Hypothalamus (tissue), 51 donors: ENCODE measurements at places on chromosomes 13 and 19.

DNA sequence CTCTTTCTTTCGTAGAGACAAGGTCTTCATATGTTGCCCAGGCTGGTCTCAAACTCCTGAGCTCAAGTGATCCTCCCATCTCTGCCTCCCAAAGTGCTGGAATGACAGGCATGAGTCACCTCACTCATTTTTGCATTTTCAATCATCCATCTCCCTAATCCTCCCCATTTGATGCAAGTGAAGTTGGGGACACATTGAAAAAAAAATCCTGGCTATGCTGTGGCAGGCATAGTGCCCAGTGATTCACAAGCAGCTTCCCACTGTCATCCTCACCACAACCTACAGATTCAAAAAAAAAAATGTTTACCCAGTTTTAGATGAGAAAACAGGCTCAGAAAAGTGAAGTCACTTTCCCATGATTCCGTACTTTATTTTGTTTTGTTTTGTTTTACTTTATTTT, 44.7 kb upstream of the USP29 start:
- no peak for DNase-seq

GRCh38 chr13:43484432-43485225, 302.1 kb downstream of the ENOX1 start:
- peak; percentile 4 for DNase-seq

- DNase-seq: no peak
Observed at GRCh38 chr19:13176345-13176744, 26.1 kb downstream of the IER2 start.

GRCh38 chr13:27171244-27171826, at the start of gene USP12:
TSS of gene USP12 (minus strand) at chr13:27171811. CDS start at chr13:27171639, 172 bp downstream.
- DNase-seq: peak; percentile 58

- no peak for DNase-seq
Observed at GRCh38 chr13:75178436-75178835, 303.5 kb downstream of the TBC1D4 start.

DNA sequence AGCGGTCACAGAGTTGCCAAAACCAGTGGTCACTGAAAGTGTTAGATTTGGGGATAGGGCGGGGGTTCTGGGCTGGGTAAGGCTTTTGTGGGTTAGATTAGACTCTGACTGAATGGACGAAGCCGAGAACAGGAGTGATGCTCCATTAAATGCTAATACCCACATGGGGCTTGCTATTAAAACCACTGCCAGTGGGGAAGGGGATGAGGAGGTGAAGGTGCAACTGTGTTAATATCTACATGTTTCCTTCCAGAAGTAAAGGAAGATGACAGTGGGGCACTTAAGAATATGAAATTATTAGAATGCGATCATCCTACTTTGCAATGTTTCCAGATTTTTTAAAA, 573 bp upstream of the ZNF614 start:
- no peak for DNase-seq

GRCh38 chr13:101949681-101950080, 452.2 kb downstream of the FGF14 start:
- no peak for DNase-seq

GRCh38 chr19:9917321-9917720, 19.0 kb downstream of the OLFM2 start:
- peak; percentile 7 for DNase-seq

- DNase-seq: peak; percentile 54
Observed at GRCh38 chr19:11530432-11530831, 1.5 kb upstream of the ECSIT start.

DNA sequence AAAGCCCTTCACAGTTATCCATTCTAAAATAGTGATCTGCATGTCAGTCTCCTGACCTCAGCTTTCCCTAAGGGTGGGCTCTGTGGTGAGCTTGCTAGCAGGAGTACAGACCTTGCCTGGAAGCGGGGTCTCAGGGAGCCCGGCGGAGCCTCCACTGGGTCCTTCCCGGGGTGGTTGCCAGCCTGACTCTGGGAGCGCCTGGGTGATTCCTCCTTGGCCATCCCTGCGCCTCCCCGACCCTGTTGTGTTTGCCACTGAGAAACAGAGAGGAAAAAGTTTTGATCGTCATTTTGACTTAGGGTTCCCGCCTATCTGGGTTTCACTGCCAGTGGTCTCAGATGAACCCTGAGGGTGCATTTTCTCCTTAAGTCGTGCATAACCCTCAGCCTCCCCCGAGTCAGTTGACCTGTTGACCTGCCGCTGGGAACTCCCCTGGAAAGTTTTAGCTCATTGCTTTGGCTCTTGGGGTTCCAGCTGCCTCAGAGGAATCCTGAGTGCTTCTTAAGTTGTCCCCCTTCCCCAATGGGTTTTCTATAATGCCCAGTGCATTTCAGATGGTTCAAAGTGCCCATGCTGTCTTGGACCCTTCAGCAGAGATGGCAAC, 117.8 kb downstream of the RAB20 start:
- no peak for DNase-seq

DNA sequence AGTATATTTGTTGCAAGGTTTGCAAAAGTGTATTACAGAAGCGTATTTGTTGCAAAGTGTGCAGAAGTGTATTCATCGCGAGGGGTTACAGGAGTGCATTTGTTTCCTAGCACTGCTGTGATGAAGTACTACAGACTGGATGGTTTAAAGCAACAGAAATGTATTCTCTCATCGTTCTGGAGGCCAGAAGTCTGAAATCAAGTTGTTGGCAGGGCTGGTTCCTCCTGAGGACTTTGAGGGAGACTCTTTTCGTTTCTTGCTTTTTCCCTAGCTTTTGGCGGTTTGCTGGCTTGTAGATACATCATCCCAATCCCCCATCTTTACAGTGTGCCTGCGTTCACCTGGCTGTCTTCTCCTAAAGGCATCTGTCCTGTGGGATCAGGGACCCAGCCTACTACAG, 127.9 kb upstream of the USP29 start:
- DNase-seq: no peak

DNA sequence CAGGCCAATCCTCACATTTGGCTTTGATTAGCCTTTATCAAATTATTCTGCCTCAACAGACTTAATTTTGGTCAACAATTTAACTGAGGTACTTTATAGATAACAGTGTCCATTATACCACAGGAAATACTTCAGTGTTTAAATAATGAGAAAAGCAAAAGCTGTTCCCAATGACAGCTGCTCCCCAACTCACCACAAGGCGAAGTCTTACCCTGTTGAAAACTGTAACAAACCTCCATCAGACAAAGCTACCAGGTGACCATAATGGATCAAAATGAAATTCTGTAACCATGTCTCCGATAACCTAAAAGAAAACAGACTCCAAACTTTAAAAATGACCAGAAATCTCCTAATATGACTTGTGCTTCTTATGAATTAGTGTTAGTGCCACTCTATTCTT, 50.3 kb downstream of the ZNF44 start:
- no peak for DNase-seq

GRCh38 chr13:95360464-95361097, 59.3 kb upstream of the ABCC4 start:
- no peak for DNase-seq

DNA sequence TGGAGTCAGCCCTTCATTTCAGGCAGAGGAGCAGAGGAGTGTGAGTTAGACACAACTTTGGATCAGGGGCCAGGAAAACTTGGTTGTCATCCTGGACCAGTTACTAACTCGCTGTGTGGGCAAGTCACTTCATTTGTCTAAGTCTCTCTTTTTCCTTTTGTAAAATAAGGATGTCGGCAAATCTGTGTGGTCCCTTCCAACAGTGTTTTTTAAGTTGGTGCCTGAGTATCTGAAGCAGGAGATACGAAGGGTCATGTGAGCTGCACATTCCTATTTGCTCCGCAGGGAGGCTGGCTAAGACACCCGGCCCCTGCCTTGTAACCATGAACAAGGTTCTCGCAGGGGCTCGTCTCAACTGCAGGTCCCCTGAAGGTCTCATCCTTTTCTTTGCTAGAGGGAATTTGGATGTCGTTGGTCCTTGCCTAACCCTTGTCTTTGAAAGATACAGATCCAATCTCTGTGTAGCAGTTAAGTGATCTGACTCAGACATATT, 64.3 kb downstream of the LRCH1 start:
- no peak for DNase-seq

DNA sequence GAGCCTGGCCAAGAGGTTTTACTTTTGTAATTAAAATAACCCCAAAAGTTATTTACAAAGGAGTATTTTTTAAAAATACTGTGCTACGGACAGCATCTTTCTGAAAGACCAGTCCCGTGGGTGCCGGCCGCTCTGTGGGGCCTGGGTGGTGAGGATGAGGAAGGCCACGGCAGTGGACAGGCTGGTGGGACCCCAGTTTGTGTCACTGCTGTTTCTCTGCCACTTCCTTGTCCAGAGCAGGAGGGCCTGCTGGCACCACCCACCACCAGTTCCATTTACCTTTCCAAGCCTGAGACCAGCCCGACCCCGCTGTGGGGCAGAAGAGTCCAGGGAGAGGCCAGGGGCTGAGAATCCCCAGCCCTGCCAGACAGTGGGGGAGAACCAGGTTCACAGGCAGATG, 23.8 kb downstream of the ELAVL1 start:
- DNase-seq: no peak

DNA sequence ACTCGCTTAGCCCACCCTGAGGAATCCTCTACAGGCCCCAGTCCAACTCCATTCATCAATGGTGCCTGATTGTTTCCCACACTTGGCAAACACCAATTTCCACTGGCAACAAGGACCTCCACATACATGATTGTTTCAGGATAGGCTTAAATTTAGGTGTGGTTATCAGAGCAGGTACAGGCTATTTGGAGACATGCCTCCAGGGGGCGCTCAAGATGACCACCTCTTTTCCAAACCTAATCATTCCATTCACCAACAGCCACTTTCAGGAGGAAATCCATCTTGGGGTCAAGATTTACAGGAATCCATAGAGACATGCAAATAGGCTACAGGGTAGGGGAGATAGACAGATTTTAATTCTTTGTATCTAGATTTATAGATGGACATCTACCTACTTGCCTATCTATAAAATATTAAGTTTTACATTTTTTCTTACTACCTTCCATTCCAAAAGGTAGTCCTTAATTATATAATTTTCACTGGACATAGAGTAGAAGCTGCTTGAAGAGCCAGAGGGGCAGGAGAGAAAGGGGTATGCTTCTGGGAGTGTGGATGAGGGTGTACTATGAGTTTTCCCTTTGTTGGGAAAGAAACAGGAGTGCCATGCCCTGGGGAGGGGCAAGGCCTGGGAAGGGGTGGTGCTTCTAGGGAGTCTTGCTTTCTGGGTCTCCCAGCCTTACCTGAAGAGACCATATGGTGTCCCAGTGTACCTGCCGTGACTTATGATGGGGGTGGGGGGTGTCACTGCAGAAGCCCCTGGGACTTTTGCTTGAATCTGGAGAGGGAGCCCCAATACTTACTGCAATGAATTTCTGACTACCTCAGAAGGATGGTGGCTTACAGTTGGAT, 14.1 kb upstream of the PCDH8 start:
- no peak for DNase-seq

GRCh38 chr19:7337380-7338194, 11.2 kb upstream of the ARHGEF18 start:
- DNase-seq: no peak

DNA sequence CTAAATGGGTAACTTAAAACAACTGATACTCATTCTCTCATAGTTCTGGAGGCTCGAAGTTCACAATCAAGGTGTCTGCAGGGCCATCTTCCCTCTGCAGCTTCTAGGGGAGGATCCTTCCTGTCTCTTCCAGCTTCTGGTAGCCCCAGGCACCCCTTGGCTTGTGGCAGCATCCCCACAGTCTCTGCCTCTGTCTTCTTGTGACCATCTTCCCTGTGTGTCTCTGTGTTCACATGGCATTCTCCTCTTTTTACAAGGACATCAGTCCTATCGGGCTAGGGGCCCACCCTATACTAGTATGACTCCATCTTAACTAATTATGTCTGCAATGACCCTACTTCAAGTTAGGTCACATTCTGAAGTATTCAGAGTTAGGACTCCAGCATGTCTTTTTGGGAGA, 73.5 kb downstream of the ANKRD10 start:
- DNase-seq: no peak

- no peak for DNase-seq
Observed at GRCh38 chr19:15453906-15454860, 4.4 kb upstream of the WIZ start.

DNA sequence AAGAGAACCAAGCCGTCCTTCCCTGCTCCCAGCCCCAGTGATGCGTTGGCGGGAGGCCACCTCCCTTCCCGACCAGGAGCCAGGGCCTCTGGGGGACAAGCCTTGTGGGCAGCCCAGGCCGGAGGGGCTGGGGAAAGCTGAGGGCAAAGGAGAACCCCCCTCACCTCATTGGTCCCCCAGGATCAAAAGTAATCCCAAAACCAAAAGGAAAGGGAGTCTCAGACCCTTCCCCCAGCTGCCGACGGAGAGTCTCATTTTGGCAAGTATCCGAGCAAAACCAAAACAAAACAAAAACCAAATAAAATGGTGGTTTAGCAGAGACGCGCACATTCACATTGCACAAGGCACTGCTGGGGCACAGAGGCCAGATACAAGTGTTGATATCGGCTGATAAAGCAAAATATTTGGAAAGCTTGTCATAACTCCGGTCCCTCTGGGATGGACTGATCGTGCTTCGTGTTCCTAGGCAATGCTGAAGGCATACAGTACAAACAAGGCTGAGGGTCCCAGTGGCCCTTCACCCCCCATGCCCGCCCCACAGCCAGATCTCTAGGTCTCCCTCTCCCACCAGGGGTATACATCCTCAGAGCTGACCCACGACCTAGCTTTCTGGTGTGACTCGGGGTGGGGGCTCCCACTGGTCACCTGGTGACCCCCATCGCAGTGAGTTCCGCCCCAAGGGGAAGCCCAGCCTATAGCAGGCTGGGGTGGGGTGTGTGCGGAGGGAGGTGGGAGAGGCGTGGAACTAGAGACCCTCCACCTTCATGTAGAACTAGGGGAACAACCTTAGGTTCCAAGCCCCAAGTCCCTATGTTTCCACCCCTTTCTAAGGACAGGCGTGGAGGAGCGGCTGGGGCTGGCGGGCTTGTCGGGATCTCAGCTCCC, 2.1 kb downstream of the CEBPA start:
- no peak for DNase-seq

- DNase-seq: no peak
Observed at GRCh38 chr19:33403221-33403972, 29.9 kb downstream of the CEBPG start.

GRCh38 chr19:12994701-12995595, at the start of gene NFIX:
TSS of gene NFIX (plus strand) at chr19:12995475. CDS start at chr19:12995838, 363 bp downstream.
- DNase-seq: no peak

- DNase-seq: no peak
Observed at GRCh38 chr19:13078381-13078780, 24.3 kb downstream of the LYL1 start.

DNA sequence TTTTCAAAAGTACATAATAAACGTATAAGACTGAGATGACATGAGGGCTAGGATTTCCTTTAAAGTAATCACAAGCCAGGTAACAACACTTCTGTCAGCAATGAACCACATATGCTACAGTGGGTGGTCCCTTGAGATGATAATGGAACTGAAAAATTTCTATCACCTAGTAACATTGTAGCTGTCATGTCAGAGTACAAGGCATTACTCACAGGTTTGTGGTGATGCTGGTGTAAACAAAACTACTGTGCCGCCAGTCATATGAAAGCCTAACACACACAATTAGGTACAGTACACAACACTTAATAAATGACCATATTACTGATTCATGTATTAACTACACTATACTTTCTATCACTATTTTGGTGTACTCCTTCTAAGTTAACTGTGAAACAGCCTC, 36.8 kb downstream of the MIPEP start:
- DNase-seq: no peak
